ENCODE measurements at places on chromosomes 11 and 22.
A peak's percentile ranks its signal among the peaks of the same experiment; 100 is the strongest.

GRCh38 chr11:46391578-46392420 lies at the start of gene CHRM4:
TSS of gene CHRM4 (minus strand) at chr11:46391776. CDS start at chr11:46386557, 5,219 bp downstream.
- no peak for DNase-seq

GRCh38 chr11:8026982-8027381 lies 39.8 kb downstream of the EIF3F start:
- DNase-seq: no peak

DNA sequence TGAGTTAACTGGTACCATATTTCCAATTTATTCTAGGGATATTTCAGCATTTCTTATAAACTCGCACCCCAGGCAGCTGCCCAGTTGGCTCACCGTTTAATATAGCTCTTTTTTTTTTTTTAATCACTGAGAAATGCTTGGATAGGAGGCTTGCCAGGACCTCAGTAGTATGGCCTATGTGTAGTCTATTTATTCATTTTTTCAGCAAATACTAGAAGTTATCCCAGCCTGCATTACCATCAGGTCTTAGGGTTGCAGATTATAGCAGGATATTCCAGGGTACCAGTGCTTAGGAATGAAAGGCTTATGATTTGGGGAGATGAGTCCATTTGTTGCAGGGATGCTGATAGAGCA lies 26.6 kb downstream of the PARVA start:
- DNase-seq: no peak

DNA sequence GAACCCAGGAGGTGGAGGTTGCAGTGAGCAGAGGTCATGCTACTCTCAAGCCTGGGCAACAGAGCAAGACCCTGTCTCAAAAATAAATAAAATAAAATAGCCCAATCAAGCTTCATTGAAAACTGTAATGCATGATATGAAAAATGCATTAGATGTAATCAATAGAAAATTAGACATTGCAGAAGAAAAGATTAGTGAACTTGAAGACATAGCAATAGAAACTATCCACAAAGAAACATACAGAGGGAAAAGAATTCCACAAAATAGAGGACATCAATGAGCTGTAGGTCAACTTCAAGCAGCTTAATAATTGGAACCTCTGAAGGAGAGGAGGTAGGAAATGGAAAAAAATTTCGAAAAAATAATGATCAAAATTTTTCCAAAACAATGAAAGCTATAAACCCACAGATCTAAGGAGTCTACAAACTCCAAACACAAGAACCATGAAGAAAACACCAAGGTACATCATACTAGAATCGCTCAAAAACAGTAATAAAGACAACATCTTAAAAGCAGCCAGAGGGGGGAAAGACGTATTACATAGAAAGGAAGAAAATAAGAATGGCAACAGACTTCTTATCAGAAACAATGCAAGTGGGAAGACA lies 104.2 kb downstream of the WNT7B start:
- no peak for DNase-seq

GRCh38 chr11:121249039-121249663 lies 43.4 kb upstream of the SC5D start:
- DNase-seq: no peak

DNA sequence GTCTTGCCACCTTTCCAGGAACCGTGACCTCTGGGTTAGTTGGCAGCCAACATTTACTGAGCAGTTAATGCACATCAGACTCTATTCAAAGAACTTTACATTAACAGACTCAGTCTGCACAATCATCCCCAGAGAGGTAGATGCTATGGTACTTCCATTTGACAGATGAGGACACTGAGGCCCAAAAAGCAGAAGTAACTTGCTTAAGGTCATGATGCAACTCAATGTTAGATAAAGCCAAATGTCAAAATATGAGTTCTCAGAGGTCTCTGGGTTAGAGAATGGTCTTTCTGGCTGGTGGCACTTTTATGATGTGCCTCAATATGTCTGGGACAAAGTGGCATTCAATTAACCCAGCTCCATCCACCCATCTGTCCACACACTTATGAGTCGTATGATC lies 450.0 kb downstream of the MIAT start:
- no peak for DNase-seq

DNA sequence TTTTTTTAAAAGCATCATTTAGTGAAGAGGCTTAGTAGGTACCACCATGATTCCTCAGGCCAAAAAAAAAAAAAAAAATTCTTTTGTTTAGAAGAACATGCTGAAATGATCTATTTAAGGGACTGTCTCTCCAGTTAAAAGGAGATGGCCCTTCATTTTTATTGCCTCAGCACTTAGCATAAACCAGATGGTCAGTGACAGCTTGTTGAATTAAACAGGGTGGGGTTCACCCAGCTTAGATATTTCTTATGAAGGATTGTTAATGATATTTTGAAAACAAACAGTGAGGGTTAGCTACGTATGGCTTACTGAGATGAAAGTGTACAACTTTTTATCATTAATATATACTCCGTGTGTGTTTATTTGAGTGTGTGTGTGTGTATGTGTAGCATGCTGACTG lies 203.7 kb downstream of the FAM181B start:
- DNase-seq: no peak

GRCh38 chr11:29282088-29282487 lies 734.7 kb downstream of the KCNA4 start:
- DNase-seq: no peak

DNA sequence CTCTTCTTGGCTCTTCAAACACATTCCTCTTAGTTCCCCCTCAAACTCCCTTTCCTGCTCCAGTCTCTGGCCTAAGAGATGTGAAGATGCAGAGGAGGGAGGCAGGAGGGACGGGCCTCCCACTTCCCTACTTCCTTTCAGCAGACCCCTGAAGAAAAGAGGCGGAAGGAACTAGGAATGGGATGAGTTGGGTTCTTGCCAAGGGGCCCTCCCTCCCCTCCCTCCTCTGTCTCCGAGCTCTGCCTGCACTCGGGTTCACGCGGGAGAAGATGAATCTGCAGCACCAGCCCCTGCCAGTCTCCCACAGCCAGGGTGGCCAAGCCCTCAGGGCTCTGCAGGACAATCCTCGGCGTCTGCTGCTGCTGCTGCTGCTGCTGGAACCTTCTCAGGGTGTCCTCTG lies 24.3 kb upstream of the PKNOX2 start:
- no peak for DNase-seq

GRCh38 chr11:2417856-2418692 lies 17.5 kb downstream of the TSSC4 start:
- no peak for DNase-seq

DNA sequence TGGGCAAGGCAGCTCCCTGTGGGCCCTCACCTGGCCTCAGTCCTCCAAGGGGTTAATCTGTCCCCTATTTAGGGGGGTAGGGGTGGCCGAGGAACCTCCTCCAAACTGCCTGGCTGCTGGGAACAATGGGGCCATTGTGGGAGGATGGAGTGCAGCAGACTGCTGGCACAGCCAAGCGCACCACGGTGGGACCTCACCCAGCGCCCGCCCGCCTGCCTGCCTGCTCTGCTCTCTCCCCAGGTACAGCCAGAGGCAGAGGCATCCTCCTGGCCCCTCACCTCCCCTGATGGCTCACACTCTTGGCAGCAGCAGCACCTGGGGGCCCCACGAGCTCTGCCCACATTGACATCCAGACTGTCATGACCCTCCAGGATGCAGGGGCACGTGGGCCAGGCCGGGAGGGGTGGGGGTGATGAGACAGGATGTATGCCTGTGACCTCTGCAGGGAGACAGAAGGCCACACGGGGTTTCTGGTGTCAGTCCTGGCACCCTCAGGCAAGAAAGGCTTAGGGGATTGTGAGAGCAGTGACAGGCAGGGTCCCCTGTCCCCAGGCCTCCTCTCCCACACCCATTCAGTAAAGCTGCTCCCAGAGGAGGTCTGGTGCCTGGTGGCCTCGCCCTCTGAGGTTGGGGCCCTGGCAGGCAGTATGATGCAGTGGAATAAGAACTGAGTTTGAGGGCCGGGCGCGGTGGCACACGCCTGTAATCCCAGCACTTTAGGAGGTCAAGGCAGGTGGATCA lies 11.4 kb downstream of the BCL9L start:
- DNase-seq: peak; percentile 84

DNA sequence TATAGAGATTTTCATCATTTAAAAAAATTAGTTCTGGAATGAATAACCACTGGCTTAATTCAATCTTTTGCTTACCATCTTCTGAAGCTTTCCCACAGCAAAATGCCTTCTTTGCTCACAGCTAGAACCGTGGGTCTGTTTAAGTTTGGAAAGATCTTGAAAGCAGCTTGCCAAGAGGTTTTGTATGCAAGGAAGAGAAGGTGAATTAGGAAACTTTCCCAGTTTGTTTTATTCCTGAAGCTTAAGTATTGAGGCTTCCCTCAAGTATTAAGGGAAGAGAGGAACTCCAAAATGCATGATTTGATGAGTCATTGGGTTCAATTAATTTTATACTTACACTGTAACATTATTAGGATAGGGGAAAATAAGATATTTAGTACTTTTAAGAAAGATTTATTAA lies 1.9 kb upstream of the ARHGEF12 start:
- DNase-seq: no peak

DNA sequence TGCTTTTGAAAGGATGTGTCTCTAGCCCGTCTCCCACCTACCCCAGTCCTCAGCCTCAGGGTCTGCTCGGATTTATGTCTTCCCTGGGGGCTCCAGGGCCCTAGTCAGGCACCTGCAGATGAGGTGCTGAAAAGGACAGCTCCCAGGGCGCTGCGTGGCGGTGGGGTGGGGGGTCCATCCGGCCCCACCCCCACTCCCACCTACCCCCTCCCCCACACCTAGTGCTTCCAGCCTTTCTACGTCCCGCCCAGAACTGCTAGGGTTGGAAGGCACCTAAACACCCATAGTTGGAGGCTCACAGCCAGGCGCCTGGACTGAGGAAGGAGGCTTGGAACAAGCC lies 1.4 kb upstream of the ROBO3 start:
- no peak for DNase-seq

DNA sequence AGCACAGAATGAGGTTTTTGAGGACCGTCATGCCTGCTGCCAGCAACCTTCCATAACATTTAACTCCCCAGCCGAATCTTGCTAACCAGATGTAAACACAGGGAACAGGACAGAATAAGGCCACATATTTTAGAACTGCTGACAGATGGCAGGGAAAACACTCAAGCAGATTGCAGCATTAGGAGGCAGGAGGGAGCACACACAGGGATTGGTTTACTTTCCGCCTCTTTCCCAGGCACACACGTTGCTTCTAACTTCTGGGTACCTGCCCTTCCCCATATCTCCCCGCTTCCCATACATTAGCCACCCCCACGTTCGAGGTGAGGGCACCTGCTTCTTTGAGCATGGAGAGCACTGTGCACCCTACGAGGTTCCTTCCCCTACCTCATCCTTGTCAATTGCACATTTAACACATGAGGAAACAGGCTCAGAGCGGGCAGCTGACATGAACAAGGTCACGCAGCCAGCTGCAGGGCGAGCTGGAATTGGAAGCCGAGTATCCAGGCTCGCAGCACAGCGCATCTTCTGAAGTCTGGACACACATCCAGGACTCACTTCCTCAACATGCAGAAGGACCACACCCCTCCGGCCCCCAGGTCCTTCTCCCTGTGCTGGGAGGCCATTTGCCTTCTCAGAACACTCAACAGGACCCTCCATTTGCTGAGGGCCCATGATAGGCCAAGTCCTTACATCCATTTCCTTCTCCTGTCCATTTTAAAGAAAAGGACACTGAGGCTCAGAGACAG lies 18.7 kb downstream of the ASPHD2 start:
- DNase-seq: no peak

DNA sequence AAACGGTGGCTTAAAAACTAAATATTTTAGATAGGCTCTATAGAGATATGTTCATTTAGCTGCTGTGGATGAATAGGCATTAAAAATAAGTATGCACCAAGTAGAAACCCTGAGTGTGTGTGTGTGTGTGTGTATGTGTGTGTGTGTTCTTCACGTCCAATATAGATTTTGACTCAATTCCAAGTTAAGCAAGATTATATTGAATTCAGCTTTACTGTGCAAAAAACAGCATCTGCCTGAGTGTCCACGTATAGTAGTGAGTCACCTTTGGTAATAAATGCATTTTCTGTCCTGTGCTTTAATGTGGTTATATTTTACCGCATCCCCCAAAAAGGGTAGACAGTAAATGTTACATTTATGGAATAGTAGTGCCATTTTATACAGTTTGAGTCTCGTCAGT lies 71.2 kb downstream of the PDHX start:
- DNase-seq: no peak

DNA sequence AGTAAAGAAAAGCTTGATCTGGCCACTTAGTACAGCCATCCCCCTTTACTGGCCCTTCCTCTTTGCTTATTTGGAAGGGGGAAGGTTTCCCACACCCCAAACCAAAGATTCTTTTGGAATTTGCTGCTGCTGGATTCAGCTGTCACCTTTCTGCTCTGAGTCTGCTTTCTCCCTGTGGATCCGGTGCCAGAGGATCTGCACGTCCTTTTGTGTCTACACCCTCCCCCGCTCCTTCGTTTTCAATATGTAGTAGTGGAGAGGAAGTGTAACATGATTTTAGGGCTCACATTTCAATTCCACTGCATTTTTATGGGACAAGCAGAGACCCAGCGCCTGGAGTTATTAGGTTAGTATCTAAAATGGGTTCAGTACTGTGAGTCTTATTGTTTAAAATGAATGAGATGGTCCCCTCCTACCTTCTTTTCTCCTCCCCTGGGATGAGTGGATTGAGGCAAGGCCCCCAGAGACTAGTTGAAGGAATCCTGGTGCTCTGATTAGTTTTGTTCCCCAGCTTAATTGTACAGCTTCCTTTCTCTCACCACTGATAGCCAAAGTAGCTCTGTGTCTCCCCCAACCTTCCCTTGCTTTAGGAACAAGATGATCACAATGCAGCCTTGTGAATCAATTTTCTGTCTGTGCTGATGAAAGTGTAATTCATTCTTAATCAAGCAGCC lies 30.5 kb upstream of the CABP7 start:
- no peak for DNase-seq

- DNase-seq: no peak
Observed at GRCh38 chr11:121741761-121742361, 289.1 kb upstream of the SORL1-AS1 start.

DNA sequence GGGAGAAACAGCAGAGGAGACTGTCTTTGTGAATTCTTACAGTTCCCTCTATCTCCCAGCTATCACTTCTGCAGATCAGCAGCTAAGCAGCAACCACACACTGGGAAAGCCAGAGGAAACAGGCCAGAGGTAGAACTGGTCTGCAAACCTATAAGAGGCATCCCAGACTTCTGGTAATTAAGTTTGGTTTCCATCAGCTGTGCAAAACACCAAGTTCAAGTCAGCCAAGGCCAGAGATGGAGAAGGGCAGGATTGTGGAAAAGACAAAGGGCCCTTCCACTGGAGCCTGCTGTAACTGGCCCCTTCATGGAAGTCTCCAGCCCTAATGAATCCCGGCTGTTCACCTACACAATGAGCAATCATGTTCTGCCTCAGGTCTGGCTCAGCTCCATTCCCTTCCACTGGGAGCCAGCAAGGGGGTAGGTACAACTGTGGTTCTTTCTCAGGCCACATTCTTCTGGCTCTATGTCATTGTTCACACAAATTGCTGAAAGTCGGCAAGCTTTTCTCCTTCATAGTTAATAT lies 4.6 kb upstream of the PAMR1 start:
- DNase-seq: no peak

- no peak for DNase-seq
Observed at GRCh38 chr22:48973694-48974041, 854.0 kb downstream of the BRD1 start.
